ENCODE measurements at places on chromosomes 3 and 15.

DNA sequence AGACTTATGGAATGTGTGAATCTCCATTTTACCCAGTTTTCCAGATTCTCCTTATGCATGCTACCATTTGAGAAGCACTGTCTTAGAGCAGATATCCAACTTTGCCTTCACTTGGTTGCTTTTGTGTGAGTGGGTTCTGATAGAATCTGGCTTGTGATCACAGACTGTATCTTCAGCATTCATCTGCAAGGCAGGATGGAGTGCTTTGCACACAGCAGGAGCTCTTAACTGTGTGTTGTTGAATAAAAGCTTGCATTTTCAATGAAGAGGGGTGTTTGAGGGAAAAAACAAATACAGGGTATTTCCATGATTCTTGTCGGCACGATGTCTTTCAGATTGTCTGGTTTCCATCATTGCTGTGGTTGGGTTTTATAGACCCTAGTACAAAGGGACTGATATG is 24.4 kb downstream of the IL1RAP start:
- DNase-seq, result no peak

DNA sequence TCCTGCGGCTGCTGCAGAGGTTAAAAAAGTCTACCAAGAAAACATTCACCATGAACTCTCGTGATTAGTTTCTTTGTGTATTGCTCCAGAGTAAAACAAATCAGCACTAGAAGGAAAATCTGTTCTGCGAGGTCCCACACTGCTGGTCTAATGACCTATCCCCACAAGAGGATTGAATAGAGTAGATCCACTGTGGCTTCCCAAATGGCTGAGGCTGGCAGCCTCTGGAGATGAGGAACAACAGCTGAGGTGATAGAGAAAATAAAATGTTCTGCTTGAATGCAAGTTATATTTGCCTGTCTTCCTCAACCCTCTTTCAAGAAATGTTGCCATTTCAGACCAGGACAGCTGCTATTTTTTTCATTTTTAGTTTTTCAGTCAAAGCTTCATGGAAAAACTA is 883.3 kb downstream of the CADM2 start:
- no peak for DNase-seq

DNA sequence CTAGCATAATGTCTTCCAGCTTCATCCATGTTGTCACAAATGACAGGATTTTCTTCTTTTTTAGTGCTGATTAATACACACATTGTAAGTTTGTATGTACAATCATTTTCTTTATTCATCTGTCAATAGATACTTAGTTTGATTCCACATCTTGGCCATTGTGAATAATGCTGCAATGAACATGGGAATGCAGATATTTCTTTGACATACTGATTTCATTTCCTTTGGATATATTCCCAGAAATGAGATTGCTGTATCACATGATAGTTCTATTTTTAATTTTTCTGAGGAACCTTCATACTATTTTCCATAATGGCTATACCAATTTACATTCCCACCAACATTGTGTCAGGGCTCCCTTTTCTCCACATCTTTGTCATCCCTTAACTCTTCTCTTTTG is 117.9 kb downstream of the MEIS2 start:
- no peak for DNase-seq

GRCh38 chr3:149790268-149790667 is 2.1 kb downstream of the ANKUB1 start:
- no peak for DNase-seq

GRCh38 chr15:99997112-99997651 is 263.9 kb upstream of the LYSMD4 start:
- DNase-seq, result no peak

DNA sequence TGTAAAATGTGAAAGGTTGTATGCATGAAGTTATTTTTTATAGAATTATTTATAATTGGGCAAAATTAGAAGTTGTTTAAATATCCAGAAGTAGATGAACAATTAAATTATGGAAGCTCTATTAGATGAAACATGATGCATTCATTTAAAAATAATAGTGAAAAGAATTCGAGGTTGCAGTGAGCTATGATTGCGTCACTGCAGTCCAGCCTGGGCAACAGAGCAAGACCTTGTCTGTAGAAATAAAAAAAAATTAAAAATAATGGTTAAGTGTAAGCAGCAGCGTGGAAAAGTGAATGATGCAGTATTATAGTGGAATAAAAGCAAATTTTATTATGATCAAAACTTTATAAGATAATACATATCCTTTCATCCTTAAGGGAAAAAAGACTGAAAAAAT is 14.3 kb downstream of the BUB1B start:
- no peak for DNase-seq

DNA sequence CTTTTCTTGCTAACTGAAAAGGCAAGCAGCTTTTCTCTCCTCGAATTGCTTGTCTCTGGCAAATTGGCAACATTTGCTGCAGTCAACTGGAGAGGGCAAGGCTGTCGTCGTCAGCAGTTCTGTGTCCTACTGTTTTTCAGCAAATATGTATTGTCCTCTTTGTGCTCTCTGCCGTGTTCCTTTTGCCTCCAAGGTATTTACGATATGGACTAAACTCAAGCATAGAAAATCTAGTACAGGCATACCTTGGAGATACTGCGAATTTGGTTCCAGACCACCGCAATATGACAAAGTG is 558 bp upstream of the SLC30A4 start:
- DNase-seq, result no peak

DNA sequence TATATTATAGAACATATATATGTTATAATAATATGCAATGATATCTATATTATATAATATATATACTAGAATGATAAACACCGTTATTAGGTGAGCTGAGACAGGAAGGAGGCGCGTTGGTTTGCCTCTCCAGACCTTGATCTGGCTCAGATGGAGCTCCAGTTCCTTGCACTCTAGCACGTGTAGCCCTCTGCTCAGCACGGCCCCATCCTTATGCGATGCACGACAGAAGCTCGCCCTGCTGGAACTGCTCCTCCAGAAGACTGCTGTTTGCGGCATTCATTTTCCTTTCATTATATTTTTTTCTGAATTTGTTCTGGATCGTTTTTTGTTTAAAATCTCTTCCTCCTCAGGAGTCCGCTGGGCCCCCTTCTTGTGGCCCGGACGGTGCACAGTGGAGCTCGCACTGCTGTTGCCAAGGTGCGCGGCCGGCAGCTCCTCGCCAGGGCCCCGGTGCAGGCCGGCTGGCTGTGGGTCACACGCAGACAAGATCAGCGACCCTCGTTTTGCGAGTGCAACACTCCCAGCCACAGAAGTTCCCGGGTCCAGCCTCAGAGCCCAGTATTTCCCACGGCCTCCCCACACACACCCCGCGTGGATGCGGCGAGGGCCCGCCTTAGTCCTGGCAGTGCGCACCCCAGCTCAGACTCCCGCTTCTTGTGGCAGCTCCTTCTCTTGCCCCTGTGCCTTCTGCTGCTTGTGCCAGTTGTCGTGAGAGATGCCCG is 112.2 kb downstream of the CHL1 start:
- DNase-seq, result no peak
